ENCODE measurements at places on chromosomes 11 and 22. TPM values are rescaled to one million over a fixed set of nuclear protein-coding genes. Genes with fewer than 3 reads are reported as not detected.
A peak's percentile ranks its signal among the peaks of the same experiment; 100 is the strongest.

- H3K4me1 ChIP-seq = peaks cover 9% of the 10 kb centered on the region
- no peak overlapping the region for H3K27ac ChIP-seq
- H3K4me3 ChIP-seq = peak overlapping the region; percentile 30
- H3K36me3 ChIP-seq = no peaks in the 10 kb centered on the region
- no peak for DNase-seq
These were observed 25.3 kb downstream of the DUSP8 start for GRCh38 chr11:1546536-1547466.

The CNIH2 gene
- 3.6 TPM for total RNA-seq

DNA sequence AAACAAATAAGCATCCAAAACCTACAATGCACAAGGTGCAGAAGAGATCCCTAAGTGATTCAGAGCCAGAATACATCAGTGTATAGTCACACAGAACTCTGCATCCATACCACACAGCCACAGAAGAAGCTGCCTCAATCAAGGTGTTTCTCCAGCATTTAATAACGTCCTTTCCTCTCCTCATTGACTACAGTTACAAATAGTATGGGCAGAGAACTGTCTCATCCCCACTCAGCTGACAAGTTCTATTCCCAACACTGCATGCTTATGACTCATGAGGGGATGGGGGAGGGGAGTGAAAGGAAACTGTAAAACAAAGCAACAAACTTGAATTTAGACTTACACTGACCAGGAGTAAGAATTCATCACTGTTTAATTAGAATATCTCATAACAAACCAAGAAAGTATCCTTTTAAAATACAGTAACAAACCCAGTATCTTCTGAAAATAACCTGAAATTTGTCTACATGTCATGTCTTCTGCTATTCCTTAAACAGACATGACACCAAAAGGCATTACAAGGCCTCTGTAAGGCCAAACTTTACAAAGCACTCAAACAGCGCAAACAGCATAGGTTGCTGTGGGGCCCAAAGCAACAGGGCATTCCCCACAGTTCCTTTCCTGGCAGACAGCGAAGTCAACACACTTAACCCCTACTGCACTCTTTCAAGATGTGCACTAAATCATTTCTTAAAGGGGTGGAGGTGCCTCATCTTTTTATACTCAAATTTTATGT lies 29.3 kb downstream of the CELF1 start:
- H3K27me3 ChIP-seq = no peaks in the 10 kb centered on the region
- peak overlapping the region; percentile 69 for H3K27ac ChIP-seq
- H3K4me3 ChIP-seq = no peak overlapping the region
- peaks cover 7% of the 10 kb centered on the region for H3K4me1 ChIP-seq
- H3K36me3 ChIP-seq = no peaks in the 10 kb centered on the region

The NEFH gene
- 887 TPM for total RNA-seq

- H3K4me3 ChIP-seq = no peak overlapping the region
- H3K36me3 ChIP-seq = peaks cover 39% of the 10 kb centered on the region
- DNase-seq = no peak
- no peaks in the 10 kb centered on the region for H3K4me1 ChIP-seq
These were observed 33.3 kb downstream of the SGSM3 start for GRCh38 chr22:40403651-40404050.

The OR52I2 gene
- total RNA-seq = not detected

DNA sequence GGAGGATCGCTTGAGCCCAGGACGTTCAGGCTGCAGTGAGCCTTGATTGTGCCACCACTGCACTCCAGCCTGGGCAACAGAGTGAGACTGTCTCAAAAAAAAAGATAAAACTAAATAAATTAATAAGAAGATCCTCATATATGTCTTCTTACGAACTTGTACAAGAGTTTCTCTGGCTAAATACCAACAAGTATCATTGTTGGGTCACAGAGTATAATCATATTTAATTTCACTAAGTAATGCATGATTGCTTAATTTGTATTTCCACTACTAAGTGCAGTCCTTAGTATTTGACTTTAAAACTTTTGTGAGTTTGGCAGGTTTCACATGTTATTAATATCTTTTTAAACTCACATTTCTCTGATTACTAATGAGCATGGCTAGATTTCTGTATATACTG lies 60.9 kb downstream of the PACS1 start:
- no peaks in the 10 kb centered on the region for H3K27me3 ChIP-seq
- H3K36me3 ChIP-seq = no peaks in the 10 kb centered on the region
- H3K4me1 ChIP-seq = no peaks in the 10 kb centered on the region
- DNase-seq = no peak

DNA sequence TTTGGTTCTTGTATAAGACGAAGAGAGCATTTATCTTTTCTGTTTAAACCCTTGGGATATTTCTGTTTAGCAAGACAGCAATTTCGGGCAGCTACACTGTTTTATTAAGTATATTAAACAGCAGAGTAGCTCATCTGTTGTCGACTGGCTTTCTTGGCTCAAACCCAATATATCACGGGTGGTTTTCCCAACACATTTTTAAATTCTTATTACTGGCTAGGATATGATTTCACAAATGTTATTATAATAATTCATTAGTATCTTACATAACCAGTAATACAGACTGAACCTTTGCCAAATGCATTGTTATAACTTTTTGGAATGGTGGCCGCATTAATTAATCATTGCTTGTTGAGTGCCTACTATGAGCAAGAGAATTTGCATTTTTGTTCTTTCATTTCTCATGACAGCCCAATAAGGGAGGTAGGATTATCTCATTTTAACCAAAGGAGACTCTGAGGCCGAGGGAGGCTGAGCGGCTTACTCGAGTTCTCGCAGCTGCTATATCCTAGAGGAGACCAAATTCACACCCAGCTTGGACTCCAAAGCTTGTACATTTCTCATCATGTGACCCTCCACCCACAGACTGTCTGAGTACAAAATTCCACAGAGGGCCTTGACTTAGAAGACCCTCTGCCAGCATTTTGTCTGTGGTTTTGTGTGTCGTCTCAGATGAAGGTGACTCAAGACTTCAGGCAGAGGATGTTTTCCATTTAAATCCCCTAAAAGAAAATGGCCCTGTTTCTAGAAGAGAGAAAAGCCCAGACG lies 304.9 kb downstream of the NTM start:
- H3K4me3 ChIP-seq = no peak overlapping the region
- no peak overlapping the region for H3K27ac ChIP-seq
- DNase-seq = no peak

- no peaks in the 10 kb centered on the region for H3K4me1 ChIP-seq
- no peak overlapping the region for H3K27ac ChIP-seq
- no peaks in the 10 kb centered on the region for H3K36me3 ChIP-seq
- no peak overlapping the region for H3K4me3 ChIP-seq
- no peak for DNase-seq
- no peaks in the 10 kb centered on the region for H3K27me3 ChIP-seq
These were observed 44.6 kb downstream of the MRE11 start for GRCh38 chr11:94449029-94449428.

- peak; percentile 68 for DNase-seq
- H3K27ac ChIP-seq = no peak overlapping the region
- peak overlapping the region; percentile 42 for H3K4me3 ChIP-seq
- H3K36me3 ChIP-seq = no peaks in the 10 kb centered on the region
- no peaks in the 10 kb centered on the region for H3K4me1 ChIP-seq
These were observed 11.1 kb upstream of the TAB1 start for GRCh38 chr22:39388261-39389011.

GRCh38 chr22:32820131-32821119 lies 18.9 kb downstream of the TIMP3 start:
- no peaks in the 10 kb centered on the region for H3K36me3 ChIP-seq
- no peaks in the 10 kb centered on the region for H3K4me1 ChIP-seq
- H3K27ac ChIP-seq = no peak overlapping the region
- H3K4me3 ChIP-seq = no peak overlapping the region
- no peaks in the 10 kb centered on the region for H3K27me3 ChIP-seq

The CCDC15 gene
- 7.1 TPM for total RNA-seq

- no peak overlapping the region for H3K27ac ChIP-seq
- no peak for DNase-seq
- no peaks in the 10 kb centered on the region for H3K36me3 ChIP-seq
- H3K27me3 ChIP-seq = no peaks in the 10 kb centered on the region
These were observed 16.2 kb upstream of the SESN3 start for GRCh38 chr11:95247127-95247684.

The CHADL gene
- 8.2 TPM for total RNA-seq

DNA sequence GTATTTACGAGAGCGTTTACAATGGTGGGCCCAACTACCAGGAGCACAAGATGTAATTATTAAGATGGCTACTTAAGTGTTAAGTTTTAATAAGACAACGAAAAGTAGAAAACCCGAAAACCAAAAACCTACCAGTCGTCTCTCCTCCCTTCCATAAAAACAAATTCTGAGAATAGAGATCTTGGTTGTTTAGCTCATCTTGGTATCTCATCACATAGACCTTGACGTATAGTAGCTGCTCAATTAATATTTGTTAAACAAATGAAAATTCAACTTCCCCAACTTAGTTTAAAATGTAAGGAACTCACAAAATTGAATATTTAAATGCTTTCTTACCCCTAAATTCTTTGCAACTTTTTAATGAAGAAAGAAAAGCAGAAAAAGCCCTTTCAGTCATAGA lies 669 bp downstream of the KDM4D start:
- peak overlapping the region; percentile 69 for H3K4me3 ChIP-seq
- no peaks in the 10 kb centered on the region for H3K4me1 ChIP-seq
- no peak for DNase-seq
- H3K27me3 ChIP-seq = no peaks in the 10 kb centered on the region
- H3K27ac ChIP-seq = peak overlapping the region; percentile 73

- no peak overlapping the region for H3K27ac ChIP-seq
- no peak overlapping the region for H3K4me3 ChIP-seq
- no peak for DNase-seq
- H3K36me3 ChIP-seq = no peaks in the 10 kb centered on the region
- H3K27me3 ChIP-seq = no peaks in the 10 kb centered on the region
These were observed 72.9 kb downstream of the ABTB2 start for GRCh38 chr11:34284811-34285481.

- no peak for DNase-seq
- no peaks in the 10 kb centered on the region for H3K27me3 ChIP-seq
These were observed 68.2 kb upstream of the SHISAL1 start for GRCh38 chr22:44380756-44381486.

The ZNF280B gene
- total RNA-seq = 0.50 TPM

DNA sequence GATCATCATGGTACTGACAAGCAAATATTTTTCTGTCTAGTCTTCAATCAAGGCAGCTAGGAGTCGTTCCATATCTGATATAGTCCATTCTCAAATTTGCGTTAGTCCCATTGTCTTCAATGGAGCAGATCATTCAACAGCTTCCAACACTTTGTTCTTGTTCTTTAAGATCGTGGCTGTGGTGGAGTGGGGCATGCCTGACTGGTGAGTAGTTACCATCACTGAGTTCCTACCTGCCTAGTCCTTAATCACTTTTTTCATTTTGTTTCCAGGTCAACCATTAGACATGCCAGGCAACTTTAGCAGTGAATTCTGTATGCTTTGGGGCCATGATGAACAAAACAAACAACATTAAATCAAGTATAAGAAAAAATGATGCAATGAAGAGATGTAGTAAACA lies 693.1 kb upstream of the KIRREL3 start:
- no peaks in the 10 kb centered on the region for H3K4me1 ChIP-seq
- DNase-seq = no peak
- no peaks in the 10 kb centered on the region for H3K27me3 ChIP-seq
- H3K27ac ChIP-seq = no peak overlapping the region

DNA sequence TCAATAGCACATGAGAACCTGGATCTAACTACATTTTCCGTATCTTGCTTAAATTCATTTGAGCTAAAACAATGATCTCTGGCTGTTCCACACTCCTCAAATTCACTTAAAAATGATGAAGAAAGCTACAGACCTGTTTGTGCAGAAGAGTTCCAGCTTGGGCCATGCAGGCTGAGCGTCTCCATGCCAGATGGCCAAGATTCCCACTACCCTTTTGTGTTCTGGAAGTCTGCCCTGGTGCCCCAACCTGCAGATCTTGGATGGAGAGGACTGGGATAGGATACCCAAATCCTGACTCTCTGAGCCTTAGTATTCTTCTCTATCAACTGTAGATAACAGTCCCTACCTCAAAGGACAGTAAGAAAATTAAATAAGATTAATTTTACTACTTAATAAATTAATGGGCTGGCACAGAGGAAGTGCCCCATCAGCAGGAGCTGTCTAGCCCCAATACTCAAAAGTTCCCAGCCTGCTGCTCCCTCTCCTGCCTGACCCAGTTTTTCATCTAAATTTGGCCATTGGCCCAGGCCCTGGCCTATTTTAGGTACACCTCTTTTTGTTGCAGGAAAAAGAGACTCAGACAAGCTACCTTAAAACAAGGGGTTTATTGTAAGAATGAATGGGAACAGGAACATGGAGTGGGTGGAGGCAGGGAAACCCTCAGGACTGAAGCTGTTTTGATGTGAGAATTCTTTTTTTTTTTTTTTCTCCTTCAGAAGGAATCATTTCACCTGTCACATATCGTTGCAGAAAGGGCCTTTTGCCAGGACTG lies 81.4 kb upstream of the GRK3 start:
- H3K27me3 ChIP-seq = no peaks in the 10 kb centered on the region
- peak; percentile 63 for DNase-seq
- no peaks in the 10 kb centered on the region for H3K36me3 ChIP-seq
- no peak overlapping the region for H3K27ac ChIP-seq
- H3K4me3 ChIP-seq = no peak overlapping the region

DNA sequence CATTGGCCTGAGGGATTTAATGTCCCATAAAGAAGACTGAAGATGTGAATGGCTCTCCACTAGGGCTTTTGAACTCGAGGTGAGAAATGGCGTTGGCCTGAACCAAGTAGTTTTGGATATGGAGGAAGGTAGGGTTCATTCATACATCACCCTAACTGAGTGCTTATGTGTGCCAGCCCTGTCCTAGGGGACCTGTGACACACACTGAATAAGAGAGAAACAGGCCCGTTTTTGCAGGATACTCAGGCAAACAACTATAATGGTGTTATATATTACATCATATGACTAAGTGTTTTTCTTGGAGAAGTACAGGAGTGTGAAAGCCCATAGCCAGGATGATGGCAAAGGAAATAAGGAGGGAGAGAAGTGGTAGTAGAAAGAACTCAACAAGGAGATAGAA lies 368.1 kb downstream of the TMEM135 start:
- no peak overlapping the region for H3K4me3 ChIP-seq
- no peaks in the 10 kb centered on the region for H3K4me1 ChIP-seq
- no peak overlapping the region for H3K27ac ChIP-seq

GRCh38 chr11:69075421-69076128 lies 26.8 kb downstream of the TPCN2 start:
- no peaks in the 10 kb centered on the region for H3K4me1 ChIP-seq
- peak overlapping the region; percentile 39 for H3K27ac ChIP-seq
- no peaks in the 10 kb centered on the region for H3K27me3 ChIP-seq
- H3K4me3 ChIP-seq = no peak overlapping the region
- DNase-seq = no peak

The SHISA8 gene
- not detected for total RNA-seq

- DNase-seq = no peak
- H3K4me3 ChIP-seq = no peak overlapping the region
- H3K4me1 ChIP-seq = no peaks in the 10 kb centered on the region
- H3K36me3 ChIP-seq = no peaks in the 10 kb centered on the region
- H3K27me3 ChIP-seq = no peaks in the 10 kb centered on the region
- no peak overlapping the region for H3K27ac ChIP-seq
These were observed 1117.3 kb downstream of the BRD1 start for GRCh38 chr22:48710410-48710809.

The VSIG10L2 gene
- 0.14 TPM for total RNA-seq

The FAT3 gene
- total RNA-seq = 14.4 TPM
